ENCODE measurements at places on chromosomes 4 and X.

DNA sequence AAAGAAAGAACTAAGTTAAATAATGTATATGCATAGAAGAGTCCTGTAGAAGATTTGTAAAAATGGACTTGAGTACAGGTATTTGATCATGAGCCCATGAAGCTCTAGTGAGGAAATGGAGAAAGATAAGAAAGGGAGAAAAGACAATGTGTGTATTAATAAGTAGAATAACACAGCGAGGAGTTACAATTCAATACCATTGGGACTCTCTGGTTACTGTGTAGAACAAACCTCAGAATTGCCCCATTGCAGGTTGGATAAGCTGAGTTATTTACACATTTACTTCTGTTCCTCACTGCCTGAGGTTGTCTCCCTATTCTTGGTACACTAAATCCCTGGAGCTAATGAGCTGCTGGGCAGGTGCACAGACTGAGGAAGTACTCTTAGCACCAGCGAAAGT is 33.3 kb downstream of the BANK1 start:
- DNase-seq, result no peak

DNA sequence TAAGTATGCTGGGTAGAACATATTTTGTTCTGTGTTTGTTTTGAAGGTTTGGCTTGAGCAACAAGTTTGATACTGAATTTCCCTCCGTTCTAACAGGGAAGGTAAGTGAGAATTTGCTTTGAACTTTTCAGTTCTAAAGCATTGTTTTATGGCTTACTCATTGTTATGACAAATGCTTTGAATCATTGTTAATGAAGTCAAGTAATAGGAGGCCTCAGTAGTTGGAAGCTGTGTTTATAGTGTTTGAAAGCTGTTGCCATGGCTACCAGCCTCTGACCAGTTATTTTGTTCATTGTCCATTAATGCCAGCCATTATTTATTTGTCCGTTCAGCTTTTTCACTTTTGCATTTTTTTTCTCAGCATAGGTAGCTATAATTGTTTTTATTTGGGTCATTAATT is 14.4 kb downstream of the CHIC1 start:
- DNase-seq, result no peak

DNA sequence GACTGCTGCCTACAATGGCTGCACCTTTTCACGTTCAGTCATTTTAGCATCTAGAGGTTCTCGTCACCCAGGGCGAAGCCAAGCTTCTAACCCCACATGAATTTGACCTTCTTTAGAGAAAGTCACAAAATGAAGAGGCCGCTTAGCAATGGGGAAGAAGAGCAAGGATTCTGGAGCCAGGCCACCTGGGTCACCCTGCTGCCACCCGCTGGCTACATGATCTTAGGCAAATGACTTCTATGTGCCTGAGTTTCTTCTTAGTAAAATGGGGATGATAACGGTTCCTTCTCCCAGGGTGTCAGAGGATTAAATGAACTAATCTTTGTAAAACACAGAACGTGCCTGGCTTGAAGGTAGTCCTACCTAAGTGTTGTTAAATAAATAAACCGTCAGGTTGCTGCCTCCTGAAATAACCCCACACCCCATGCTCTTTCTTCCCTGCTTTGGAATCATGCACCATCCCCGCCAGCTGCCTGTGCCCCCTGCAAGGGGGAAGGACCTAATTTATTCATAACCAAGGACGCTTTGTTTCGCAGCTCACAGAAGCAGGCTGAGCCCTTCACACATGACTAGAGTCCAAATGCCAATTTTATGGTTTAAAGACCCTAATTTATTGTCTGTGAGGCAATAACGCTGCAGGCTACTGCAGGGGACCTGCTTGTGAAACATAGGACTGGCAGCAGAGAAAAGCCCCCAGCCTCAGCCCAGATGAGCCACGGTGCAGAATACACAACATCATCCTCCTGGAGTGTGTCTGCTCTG is 28.6 kb upstream of the NSG1 start:
- no peak for DNase-seq

DNA sequence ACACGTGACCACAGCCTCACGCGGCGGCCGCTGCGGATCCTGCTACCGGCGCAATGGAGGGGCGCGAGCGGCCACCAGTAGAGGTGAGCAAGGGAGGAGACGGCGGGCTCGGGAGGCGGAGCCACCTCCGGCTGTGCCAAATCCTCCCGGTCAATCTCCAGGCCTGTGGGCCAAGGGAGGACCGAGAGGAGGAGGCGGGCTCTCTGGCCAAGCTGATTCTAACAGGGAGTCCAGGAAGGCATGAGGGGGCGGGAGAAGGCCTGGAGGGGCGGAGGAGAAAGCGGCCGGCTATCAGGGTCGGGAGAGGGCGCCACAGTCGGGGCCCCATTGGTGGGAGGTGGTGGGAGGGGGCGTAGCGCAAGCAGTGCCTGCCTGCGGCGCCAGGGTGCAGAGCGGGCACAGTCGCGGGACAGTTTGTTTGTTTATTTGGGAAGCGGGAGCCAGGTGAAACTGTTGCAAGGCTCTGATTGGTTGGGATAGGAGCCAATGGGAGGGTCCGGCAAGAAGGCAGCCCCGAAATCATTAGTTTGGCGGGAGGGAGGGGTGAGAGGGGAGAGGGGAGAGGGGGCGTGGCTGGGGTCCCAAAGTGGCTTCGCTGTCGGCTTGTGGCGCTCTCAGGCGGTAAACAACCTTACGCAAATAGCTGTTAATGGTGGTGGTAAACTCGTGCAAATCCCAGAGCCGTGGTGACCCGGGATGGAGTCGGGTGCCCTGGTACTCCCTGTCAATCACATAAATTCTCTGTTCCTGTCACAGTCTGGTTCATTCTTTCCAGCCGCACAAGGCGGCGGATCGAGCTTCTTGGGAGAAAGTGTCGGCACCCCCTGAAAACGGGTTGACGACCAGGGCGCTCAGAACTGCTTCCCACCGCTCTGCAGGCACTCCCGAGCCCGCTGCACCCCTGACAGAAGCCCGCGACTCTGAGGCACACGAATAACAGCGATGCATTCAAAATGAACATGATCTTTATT is at the start of gene IRS4:
Gene IRS4, minus strand, starts transcription at position 55 of the 971 bp plus-strand sequence.
- peak; percentile 92 for DNase-seq

DNA sequence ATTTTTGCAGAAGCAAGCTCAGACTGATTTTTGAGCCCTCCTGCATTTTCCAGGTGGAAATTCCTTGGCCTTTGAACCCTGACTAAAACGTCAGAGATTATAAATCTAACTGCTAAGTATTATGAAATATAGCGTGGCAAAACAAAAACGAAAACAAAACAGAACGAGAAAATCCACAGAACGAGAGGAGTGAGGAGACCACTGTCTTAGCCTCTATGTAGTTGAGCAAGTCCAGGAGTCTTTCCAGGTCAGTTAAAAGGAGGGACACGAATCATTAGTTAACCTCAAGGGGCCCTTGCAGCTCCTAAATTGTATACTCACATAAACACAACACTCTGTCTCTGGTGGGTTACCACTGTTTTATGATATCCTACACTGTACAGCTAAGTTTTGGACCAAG is 80.2 kb downstream of the SYNPO2 start:
- no peak for DNase-seq

DNA sequence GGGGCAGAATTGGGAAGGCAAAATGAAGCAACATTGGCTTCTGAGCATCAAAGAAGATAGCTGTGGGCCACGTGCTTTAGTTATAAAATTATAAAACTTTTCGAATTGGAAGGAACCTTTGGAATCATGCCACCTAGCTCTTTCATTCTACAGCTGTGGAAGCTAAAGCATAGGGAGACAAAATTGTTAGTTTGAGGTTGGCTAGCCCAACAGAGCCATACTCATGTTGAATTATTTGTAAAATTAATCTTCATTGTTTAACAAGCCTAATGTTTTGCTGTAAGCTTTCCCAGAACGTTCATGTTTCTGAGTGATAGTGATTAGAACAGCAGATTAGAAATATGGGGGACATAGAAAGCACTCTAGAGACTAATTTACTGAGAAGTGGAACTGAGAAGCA is 35.9 kb downstream of the HHIP start:
- no peak for DNase-seq

- no peak for DNase-seq
These were observed 18.4 kb downstream of the HMX1 start for GRCh38 chr4:8853249-8853648.

- DNase-seq, result no peak
These were observed 31.4 kb upstream of the NKX6-1 start for GRCh38 chr4:84530454-84530853.

DNA sequence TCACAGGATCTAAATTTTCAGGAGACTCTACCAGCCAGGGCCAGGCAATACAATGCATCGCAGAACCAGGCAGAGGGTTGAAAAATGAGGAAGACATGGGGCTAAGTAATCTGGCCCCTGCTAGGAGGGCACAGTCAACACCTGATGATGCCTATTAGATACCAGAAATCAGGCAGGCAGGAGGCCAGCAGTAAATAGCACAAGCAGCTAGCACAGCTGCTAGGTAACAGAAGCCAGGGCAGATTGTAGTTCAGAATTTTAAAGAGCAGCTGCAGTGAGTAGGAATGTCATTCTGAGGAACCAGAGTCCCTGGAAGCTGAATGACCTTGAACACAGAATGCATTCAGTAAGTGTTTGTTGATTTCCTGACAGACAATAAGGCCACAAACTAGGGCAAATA is 38.8 kb upstream of the TRPC5OS start:
- peak; percentile 55 for DNase-seq

DNA sequence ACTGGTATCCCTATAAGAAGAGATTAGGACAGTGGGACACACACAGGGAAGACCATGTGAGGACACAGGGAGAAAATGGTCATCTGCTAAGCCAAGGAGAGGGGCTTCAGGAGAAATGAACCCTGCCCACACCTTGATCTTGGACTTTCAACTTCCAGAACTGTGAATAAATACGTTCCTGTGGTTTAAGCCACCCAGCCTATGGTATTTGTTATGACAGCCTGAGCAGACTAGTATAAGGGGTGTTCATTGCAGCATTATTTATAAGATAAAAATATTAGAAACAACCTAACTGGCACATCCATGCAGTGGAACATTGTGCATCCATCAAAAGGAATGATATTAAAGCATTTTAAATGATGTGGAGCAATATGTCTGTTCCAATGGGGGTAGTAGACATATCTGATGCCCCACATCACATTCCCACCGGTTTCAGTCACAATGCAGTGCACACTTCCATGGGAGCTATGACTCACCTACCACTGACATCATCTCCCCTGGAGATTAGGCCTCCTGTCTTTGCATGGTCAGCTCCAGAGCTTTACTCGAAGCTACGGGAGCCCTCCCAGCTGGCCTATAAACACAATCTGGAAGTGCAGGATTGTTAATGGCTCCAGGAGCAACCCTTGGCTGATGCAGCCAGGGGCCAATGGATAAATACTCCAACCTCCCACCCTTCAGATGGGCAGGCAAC is 38.9 kb upstream of the MAMLD1 start:
- no peak for DNase-seq

DNA sequence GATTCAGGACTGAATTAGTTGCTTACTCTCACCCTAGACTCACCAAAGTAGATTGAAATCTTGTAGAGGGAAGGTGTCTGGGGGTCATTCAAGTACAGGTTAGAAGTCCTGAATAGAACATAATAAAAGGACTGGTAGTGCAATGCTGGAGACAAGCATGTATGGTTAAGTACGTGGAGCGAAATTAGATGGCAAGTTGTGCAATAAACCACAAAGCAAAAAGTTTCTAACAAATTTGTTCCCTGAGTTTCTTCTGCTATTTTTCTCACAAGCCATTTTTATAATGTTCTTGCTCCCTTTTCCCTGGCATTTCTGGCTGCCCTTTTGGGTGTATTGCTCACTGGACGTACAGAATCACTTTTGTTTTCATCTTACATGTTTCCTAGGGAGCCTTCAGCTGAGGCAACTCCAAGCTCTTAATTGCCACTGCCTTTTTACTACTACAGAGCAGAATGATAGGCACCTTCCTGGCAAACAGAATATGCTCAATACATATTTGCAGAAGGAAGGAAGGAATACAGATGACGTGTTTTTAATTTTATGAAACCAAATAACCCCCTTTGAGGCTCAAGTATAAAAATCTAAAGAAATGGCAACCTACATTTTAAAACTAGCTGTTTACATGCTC is 23.4 kb downstream of the LANCL3 start:
- DNase-seq, result no peak

GRCh38 chr4:121952290-121952689 is 430 bp upstream of the TRPC3 start:
- no peak for DNase-seq

DNA sequence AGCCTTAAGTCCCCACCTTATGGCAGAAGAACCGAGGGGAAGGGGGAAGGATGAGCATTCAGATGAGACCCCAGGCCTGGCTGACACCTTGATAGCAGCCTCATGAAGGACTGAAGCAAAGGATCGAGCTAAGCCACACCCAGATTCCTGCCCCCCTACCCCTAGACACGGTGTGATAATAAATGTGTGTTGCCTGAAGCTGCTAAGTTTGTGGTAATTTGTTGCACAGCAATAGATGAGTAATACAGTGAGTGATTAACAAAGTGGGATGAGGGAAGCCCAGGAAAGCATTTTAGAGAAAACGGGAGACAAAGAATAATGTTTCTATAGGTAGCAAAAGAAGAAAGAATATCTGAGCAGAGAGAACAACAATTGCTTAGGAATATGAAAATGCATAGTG is 404.2 kb downstream of the MID1IP1 start:
- DNase-seq, result no peak

DNA sequence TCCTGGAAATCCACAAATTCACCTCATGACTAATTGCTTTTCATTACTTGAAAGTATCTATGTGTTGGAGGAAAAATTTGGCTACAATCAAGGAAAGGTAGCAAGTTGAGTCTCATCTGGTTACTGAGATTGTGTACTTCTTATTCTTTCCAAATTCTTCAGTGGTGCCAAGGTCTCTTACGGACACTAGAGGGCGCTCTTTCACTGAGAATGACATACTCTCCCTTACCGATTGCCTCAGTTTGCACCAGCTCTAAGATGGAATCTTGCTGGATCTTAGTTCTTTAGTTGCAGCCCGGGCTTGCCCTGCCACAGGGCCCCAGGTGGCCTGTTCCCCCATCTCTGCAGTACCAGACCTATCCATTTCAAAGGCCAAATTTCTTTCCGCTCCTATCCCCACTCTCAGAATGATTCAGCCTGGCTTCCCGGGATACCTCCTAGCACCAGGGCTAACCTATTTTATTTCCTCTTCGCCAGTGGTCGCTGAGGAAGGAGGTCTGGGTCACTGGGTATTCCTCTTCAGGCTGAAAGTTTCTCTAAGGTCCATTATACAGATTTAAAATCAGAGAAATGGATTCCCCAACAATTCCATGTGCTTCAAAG is 24.6 kb upstream of the GPR50 start:
- DNase-seq, result peak; percentile 72
